GM18507 (cell line): ENCODE measurements at places on chromosomes 13 and 19.

GRCh38 chr19:13574933-13575332, 68.7 kb upstream of the CACNA1A start:
- DNase-seq = no peak

GRCh38 chr19:39362682-39363657, 20.7 kb downstream of the SAMD4B start:
- DNase-seq = no peak

- DNase-seq = no peak
These were observed 15.9 kb upstream of the IZUMO2 start for GRCh38 chr19:50178859-50179537.

GRCh38 chr19:4969772-4970531, 1.0 kb downstream of the KDM4B start:
- DNase-seq = peak; percentile 55

GRCh38 chr13:25384758-25385410, 13.1 kb downstream of the ATP8A2 start:
- DNase-seq = no peak

- DNase-seq = no peak
These were observed 4.8 kb downstream of the STK24 start for GRCh38 chr13:98571955-98572662.

GRCh38 chr19:42092350-42092749, 16.4 kb downstream of the ZNF574 start:
- no peak for DNase-seq

- DNase-seq = no peak
These were observed 47.5 kb upstream of the ESD start for GRCh38 chr13:46844431-46844830.

- no peak for DNase-seq
These were observed 1.7 kb upstream of the SBK3 start for GRCh38 chr19:55546822-55547614.

GRCh38 chr19:6521718-6522646, 8.8 kb upstream of the TNFSF9 start:
- DNase-seq = no peak

GRCh38 chr19:40571005-40571318, 5.7 kb upstream of the SHKBP1 start:
- no peak for DNase-seq

GRCh38 chr13:100984085-100984705, 309.6 kb upstream of the TMTC4 start:
- DNase-seq = no peak

- no peak for DNase-seq
These were observed 3.0 kb downstream of the TM6SF2 start for GRCh38 chr19:19269952-19270694.

- DNase-seq = no peak
These were observed 1.6 kb upstream of the ZBTB7A start for GRCh38 chr19:4068047-4068966.

GRCh38 chr19:55206664-55207500, 2.4 kb downstream of the PTPRH start:
- DNase-seq = no peak

- DNase-seq = peak; percentile 67
These were observed 8.3 kb upstream of the MZF1 start for GRCh38 chr19:58581227-58582141.

DNA sequence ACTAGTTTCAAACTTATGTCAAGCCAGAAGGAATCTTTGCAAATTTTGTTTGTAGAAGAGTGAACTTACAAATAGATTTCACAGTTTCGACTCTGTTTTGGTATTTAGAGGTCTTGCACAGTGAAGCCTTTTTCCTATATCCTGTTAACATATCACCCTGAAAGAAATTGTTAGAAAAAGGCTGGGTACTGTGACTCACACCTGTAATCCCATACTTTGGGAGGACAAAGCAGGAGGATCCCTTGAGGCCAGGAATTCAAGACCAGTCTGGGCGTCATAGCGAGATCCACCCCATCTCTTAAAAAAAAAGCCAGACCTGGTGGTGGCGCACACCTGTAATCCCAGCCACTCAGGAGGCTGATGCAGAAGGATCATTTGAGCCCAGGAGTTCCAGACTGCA, 224.0 kb downstream of the GGACT start:
- no peak for DNase-seq
